ENCODE measurements at places on chromosomes 3 and 15. TPM values are rescaled to one million over a fixed set of nuclear protein-coding genes. Genes with fewer than 3 reads are reported as not detected.

GRCh38 chr3:43854283-43854682 lies 163.5 kb downstream of the ABHD5 start:
- DNase-seq, result no peak

DNA sequence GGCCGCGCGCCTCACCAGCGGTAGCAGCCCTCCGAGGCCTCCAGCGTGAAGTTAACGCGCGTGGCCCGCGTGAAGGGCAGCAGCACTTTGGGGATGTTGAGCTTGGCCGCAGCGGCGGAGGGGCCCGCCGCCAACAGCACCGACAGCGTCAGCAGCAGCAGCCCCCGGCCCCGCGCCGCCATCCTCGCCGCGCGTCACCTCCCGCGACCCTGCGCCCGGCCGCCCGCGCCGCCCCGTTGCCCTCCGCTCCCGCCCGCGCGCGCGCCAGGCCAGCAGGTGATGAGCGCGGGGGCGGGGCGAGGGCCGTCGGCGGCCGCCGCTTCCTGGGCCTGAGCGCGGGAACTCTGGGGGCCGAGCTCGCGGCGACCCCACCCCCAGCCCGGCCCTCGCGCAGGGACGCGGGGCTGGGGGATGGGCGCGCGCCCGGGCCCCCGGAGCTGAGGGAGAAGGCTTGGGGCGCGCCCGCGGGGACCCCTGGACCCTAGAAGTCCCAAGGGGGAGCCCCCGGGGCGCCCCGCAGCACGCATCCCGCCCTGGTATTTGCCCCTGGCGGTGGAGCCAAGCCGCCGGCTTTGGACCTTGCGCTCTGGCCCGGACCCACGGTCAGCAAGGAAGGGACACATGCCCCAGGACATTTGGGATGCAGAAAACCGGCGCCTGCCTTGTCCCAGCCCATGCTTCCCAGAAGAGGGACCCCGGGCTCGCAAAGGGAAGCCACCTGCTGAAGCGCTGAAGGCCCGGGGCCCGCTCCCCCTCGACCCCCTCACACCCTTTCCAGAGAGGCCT lies at the start of gene NUP210:
Gene NUP210 (minus strand): TSS at position 278 of the 786 bp plus-strand sequence. CDS start 96 bp downstream, at position 182.
- DNase-seq, result no peak

Gene OR5K2
- total RNA-seq, result not detected

DNA sequence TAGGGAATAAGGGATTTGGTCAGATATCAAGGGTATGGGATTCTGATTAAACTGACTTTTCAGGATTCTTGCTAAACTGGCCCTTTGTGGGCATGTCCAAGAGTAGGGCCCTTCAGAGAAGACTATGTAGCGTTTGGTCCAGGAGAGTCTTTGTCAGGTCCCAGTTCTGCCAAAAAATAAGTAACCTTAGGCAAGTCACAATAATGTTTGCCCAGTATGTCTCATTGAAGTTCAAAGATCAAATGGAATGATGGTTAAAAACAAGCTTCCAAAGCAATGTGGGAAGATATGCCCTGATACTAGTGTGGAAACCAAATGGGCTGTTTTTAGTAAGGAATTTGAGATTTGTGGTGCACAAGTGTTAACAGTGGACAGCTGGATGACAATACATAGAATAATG lies 454.4 kb downstream of the WDR72 start:
- DNase-seq, result no peak

Gene RIOX2
- 18.6 TPM for total RNA-seq

Gene NOX5
- 0.26 TPM for total RNA-seq

DNA sequence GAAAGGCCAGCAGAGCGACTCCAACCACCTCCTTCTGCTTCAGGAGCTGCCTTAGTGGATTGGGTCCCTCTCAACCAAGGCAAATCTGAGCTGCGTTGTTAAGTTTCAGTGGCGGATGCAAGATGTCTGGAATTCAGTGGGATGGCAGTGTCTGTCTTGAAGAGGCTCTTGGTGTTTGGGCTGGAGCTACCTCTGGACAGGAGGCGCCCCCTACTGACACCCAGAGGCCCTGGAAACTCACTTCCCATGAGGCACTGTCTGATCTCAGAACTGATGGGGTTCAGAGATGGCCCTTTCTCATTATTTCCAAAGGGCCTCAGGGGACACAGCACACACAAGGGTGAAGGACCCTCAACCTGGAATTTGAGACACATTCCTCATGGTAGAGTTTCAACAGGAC lies 6.0 kb upstream of the SLC28A1 start:
- peak; percentile 73 for DNase-seq

DNA sequence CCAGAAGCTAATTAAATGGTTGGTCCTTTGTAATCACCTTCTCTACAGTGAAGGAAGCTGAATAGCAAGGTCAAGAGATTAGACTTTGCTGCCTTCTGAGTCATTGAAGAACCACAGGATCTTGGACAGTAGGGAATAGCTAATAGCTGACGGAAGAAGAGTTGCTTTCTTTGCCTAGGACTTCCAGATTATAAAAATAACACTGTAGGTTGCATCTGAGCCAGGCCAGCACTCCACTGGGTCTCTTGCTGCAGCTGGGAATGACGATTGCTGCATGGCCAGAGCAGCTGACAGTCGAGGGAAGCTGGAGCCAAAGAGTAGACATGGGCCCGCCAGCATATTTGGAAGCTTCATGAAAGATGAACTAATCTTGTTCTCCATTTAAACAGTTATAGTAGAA lies 81.5 kb upstream of the KCNMB2 start:
- DNase-seq, result peak; percentile 47

- no peak for DNase-seq
Observed at GRCh38 chr3:33644582-33644981, 73.5 kb downstream of the CLASP2 start.

Gene FOXB1
- total RNA-seq, result not detected

- no peak for DNase-seq
Observed at GRCh38 chr15:66193066-66193465, 60.5 kb downstream of the MEGF11 start.

DNA sequence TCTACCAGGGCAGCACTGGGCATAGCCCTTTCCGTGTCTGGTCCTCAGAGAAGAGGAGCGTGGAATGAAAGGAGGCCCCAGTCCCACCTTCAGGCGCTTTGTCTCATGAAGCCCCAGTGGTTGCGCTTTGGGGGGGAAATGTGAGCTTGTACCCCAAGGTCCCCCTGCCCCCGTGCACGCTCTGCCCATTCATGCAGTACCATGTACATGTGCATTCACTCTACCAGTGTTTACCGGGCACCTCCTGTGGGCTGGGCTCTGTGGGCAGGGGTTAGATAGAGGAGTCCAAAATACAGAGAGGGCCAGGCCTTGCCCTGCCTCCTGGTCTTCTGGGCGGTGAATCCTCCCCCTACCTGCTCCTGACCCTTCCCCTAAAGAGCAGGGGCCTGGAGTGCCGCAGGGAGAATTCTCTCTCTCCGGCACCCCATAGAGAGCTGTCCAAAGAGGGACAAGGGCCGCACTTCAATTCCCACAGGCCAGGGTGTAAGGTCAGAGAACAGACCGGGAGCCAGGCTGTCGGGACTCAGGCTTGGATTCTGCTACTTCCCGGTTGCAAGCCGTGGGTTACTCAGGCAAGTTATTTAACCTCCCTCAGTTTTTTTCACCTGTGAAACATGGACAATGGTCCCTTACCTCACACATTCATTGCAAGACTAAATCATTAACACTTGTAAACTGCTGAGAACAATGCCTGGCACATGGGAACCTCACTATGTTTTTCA lies 153.4 kb downstream of the MEGF11 start:
- peak; percentile 13 for DNase-seq

- DNase-seq, result no peak
Observed at GRCh38 chr15:36130641-36131310, 448.6 kb upstream of the CDIN1 start.

GRCh38 chr15:53400986-53401385 lies 358.5 kb downstream of the WDR72 start:
- no peak for DNase-seq

All from mucosa of gallbladder (tissue), 1 donor.